GM12878 (cell line): ENCODE measurements at places on chromosomes 4 and X.

GRCh38 chr4:14177987-14178386, 550.5 kb upstream of the BOD1L1 start:
- peak; percentile 88 for DNase-seq

GRCh38 chr4:122826079-122826527, 528 bp upstream of the FGF2 start:
- no peak for DNase-seq

DNA sequence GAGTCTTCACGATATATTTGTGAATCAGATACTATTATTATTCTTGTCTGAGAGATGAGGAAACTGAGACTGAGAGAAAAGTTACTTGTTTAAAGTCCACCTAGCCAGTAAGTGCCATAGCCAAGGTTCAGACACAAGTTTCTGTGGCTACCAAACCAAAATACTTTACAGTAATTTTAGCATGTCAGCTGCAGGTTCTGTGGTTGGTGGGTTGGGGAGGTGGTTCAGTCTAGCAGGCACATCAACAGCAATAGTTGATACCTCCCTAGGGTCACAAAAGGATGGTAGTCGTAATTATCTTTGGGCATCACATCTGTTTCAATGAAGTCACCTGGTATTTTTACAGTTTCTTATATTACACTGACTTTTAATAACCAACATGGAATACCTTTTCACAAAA, 35.6 kb upstream of the EDA2R start:
- no peak for DNase-seq

- DNase-seq = no peak
Measured at GRCh38 chr4:52976523-52977230, 114.6 kb downstream of the RASL11B start.

DNA sequence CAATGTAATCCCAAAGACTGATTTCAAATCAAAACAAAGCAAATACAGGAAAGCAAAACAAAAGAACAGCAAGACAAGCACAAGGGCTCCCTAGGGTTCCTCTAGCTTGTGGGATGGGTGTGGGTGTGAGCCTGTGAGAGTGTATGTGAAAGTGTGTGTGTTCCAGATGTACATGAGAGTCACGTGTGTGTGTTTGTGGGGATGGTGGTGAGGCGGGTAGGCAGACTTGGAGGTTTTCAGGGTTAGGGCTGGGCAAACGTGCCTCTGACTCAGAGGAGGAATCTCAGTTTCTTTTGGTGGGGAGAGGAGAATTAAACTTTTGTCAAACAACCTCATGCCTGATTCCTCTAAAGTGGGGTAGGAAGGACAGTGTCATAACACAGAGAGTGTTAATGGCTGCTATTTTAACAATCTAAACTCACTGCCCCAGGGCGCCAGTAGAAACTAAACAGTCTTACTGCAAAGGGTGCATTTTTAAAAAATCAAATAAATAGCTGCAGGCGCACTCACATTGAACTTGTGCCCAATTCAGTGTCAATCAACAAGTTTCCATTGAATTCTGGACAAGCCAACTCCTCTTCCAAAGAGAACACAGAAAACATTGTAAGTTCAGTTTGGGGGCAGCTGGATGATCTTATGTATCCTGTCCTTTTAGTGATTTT, 51.8 kb downstream of the CHRDL1 start:
- DNase-seq = no peak

GRCh38 chr4:130053723-130054122, 957.8 kb downstream of the C4orf33 start:
- no peak for DNase-seq

- no peak for DNase-seq
Measured at GRCh38 chr4:79236785-79237184, 89.1 kb downstream of the NAA11 start.

DNA sequence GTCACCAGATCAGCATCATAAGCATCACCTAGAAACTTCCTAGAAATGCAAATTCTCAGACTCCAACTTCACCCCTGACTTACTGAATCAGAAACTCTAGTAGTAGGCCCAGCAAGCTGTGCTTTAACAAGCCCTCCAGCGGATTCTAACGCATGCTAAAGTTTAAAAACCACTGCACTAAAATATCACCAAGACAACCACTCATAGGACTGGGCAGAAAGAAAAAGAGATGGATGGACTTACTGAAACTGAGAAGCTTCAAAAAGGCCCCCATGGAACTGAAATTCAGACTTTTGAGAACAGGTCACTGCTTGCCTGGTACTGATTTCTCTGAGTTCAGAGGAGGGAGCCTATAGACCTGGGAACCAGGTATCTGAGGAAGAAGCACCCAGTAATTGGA, 40.1 kb downstream of the FAM241A start:
- DNase-seq = no peak

- DNase-seq = peak; percentile 7
Measured at GRCh38 chrX:104343428-104344129, 88.8 kb upstream of the ESX1 start.

DNA sequence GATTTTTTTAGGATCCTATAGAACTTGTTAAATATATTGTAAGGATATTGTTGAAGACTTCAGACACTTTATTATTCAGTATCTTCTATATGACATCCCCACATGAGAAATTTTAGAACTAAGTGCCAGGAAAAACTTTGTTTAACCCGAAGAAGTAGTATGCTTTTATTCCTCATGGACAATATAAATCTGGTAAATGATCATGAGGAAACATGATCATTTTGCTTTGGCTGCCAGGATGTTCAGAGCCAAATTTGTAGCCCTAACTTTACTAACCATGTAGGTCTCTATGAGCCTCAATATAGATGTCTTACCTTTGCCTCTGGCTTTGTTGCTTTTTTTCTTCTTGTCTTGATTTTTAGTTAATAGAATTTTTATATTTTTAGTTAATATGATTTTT, 77.8 kb upstream of the TEX13D start:
- no peak for DNase-seq

DNA sequence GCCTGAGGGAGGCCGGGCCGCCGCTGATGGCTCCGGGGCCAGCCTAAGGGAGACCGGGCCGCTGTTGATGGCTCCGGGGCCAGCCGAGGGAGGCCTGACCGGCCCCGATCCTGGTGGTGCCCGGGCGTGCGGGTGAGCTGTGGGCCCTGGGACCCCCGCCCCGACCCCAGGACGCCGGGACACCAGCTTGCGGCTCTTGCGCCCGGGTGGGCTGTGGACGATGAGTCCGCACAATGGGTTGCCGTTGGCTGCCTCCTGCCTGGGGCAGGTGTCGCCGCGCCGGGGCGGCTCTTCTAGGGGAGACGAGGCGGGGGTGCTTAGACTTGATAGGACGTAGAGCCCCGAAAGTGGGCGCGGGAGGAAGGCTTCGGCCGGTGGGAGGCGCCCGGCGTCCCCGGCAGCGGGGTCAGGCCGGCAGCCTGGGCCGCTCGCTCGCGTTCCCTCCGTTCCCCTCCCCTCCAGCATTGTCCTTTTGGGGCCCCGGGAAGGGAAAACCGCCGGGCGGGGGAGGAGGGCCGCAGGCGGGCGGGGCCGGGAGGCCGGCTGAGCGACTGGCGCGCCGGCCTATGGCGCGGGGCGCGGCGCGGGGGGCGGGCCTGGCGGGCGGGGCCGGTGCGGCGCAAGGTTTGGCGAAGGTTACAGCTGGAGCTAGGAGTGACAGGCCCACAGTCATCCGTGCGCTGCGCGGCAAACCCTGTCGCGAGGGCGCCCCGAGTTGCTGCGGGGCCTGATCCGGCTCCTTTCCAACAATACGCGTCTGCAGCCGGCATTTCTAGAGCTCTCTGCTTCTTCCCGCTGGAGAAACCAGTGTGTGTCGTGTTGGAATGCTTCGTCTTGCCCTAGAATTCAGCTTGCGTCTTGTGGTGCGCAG, 819 bp downstream of the KIAA0232 start:
- DNase-seq = peak; percentile 27

DNA sequence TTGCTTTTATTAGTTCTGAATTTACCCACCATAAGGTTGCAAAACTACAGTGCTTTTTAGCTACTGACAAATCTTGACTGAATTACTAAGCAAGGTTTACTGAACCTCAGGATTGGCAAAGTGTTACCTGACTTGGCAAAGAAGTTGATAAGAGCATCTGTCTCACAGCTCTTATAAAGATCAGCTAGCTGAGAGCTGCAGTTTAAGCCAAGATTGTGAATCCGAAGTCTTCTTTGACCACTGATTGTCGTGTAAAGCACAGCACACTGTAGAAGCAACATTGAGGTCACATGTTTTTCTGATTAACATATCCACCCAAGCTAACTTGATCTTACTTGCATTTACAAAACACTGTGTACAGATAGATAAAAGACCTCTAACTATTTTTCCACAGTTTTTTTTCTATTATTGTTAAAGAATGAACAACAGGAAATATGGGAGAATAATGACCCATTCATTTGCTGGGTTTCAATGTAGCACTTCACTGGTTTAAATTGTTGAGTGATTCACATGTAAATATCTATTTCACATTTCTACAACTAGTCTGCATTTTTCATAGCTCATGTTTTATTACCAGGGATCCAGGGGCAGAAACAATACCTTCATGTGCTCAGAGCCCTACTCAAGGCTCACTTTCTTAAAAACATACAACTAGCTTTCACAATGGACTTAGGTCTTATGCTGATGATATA, 54.0 kb downstream of the METTL14 start:
- DNase-seq = no peak

GRCh38 chr4:167688660-167689142, 403.6 kb upstream of the ANXA10 start:
- DNase-seq = no peak

DNA sequence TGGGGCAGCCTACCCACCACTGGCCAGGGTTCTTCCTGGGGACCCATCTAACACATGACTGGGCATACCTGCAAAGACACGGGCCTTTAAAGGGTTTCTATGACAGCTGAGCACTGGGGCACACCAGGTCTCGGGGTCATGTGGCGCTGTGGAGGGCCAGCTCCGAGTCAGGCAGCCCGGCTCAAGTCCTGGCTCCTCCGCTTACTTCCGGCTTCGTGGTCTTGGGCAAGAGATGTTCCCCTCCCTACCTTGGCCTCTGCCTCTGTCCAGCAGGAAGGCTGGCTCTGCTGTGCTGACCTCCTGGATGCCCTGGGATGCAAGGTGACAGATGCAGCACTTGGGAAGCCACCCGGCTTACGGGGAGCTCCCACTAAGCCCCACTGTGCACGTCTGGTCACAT, 37.6 kb downstream of the HTRA3 start:
- DNase-seq = no peak

- DNase-seq = peak; percentile 88
Measured at GRCh38 chr4:2787230-2788100, 5.4 kb upstream of the SH3BP2 start.

DNA sequence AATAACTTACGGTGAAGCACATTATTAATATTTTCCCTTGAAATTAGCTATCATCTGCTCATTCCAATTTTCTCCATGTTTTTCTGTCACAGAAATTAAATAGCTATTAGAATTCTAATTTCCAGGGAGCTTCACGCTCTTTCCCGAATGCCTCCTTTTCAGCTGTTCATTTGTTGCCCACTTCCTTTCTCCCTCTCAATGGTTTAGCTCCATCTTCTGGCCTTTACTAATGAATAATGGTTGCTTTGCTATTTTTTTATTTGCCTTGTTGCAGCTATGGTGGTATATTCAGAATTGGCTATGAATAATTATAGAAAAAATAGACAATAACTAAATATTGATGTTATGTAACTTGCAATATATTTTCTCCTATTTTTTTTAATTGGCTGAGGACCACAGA, 70.5 kb downstream of the GRIA2 start:
- no peak for DNase-seq

- no peak for DNase-seq
Measured at GRCh38 chrX:15328131-15328530, 7.2 kb downstream of the PIGA start.

- DNase-seq = no peak
Measured at GRCh38 chr4:131002132-131002531, 1906.2 kb downstream of the C4orf33 start.

DNA sequence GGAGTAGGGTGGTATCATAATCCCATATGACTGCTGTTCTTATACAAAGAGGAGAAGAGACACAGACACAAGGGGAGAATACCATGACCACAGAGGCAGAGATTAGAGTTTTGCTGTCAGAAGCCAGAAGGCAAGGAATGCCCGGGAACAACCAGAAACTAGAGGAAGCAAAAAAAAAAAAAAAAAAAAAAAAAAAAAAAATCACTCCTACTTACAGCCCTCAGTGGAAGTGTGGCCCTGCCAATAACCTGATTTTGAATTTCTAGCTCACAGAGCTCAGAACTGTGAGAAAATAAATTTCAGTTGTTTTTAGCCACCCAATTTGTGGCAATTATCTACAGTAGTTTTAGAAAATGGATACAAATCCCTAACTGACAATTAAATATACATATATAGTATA, 30.4 kb upstream of the UBE2NL start:
- DNase-seq = no peak

- no peak for DNase-seq
Measured at GRCh38 chr4:156248917-156249316, 295.3 kb upstream of the CTSO start.

DNA sequence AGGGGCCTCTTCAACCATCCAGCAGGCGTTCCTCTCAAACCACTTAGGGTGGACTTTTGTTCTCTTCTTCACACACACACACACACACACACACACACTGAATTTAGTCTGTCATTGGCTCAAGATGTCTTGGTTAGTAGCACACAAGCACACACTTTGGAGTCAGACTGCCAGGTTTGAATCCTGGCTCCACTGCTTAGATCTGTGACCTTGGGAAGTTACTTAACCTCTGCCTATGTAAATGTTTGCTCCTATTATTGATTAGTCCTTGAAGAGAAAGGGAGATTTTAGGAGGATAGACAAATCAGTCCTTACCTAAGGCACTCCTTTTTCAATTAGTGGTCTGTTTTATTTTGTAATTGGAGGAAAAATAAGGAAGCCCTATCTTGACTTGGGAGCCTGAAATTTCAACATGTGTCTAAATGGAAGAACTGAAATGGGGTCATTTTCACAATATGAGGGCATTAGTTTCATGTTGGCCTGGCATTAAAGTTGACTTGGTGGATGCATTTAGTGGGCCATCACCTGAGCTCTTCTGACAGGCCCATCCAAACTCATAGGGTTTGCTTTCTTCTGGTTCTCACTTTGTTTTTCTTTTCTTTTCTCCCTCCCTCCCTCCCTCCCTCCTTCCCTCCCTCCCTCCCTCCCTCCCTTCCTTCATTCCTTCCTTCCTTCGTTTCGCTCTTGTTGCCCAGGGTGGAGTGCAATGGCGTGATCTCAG, 13.3 kb upstream of the TMEM131L start:
- no peak for DNase-seq

- no peak for DNase-seq
Measured at GRCh38 chr4:75565481-75565880, 9.6 kb downstream of the ODAPH start.

DNA sequence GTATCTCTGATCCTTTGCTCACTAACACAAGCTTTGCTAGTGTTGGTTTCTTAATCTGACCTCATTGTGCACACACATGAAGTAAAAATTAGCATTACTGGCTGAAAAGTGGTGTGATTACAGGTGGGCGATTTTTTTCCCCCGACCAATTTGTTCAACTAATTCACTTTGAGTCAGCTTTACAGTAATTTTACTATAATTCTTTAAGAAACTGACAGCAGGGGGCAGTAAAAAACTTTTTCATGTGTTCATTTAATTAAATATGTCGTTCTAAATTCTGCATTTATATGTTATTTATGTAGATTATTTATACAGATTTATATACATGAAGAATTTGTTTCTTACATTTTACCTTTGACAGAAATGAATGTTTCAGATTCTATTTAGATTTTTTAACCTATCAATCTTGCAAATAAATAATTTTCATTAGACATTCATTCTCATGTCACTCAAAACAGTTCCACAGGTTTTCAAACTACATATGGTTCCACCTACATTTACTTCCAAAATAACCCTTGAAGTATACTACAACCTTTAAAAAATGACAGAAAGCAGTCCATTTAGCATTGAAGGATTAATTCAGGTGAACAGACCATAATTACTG, 17.5 kb downstream of the PALLD start:
- no peak for DNase-seq
